ENCODE measurements at places on chromosomes 1 and 21.

- no peak for DNase-seq
Measured at GRCh38 chr1:23591460-23592208, 32.3 kb upstream of the ID3 start.

GRCh38 chr21:31798842-31799704 is 67.2 kb upstream of the SCAF4 start:
- no peak for DNase-seq

DNA sequence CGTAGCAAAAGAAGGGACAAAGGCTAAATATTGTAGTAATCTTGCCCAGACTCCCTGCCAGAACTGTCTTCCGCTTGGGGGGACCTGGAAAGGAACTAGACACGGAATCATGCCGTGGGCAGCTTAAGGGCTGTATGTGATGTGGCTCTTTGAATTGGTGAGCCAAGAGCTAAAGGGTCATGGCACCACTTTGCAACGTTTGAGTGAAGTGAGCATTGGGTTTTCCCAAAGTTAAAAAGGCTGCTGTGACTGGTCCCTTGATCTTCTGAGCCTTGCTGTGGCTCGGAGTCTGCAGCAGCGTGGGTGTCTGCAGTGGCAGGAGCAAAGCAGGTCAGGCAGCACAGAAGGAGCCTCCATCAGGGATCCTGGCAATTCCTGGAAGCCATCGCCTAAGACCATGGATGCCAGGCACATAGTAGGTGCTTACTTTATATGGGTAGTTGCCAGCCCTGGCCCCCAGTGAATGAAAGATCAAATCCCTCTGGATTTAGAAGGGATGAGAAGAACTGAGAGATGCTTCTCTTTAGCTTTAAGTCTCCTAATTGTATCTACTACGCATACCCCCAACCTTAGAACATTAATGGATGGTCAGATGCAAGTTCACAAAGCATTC is 1.8 kb downstream of the SMYD2 start:
- DNase-seq, result no peak

DNA sequence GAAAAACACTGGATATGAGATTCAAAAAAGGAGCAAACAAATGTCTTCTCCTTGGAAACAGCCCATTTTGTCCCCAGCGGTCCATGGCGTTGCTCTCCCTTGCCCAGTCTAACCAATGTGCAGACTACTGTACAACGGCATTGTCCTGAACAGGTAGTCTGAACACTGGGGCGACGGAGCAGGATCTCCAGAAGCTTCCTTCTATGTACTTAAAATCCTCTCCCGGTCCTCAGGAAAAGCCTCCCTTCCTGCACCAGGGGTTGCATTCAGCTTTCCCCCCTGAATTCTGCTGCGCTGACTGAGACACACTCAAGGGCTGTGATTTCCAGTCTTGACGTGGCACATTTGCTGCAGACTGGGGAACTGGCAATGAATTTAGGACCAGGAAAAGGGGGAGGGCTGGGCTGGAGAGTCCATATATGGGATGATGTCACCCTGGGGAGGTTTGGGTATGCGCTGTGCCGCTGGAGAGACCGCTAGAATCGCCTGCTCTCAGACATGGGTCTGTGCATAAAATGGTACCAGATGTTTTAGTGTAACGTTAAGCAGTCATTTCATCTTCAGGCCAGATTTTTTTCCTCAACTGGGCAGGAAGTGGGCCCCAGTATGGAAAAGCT is 275.9 kb upstream of the C1orf105 start:
- peak; percentile 97 for DNase-seq

- no peak for DNase-seq
Measured at GRCh38 chr1:63429281-63429680, 61.9 kb downstream of the ALG6 start.

GRCh38 chr1:8127171-8127641 is 101.1 kb upstream of the ERRFI1 start:
- DNase-seq, result no peak

Measured in AG04449 (cell line).